ENCODE measurements at places on chromosomes 2 and 18.

GRCh38 chr18:9874728-9875127, 11.0 kb upstream of the TXNDC2 start:
- no peak for DNase-seq

DNA sequence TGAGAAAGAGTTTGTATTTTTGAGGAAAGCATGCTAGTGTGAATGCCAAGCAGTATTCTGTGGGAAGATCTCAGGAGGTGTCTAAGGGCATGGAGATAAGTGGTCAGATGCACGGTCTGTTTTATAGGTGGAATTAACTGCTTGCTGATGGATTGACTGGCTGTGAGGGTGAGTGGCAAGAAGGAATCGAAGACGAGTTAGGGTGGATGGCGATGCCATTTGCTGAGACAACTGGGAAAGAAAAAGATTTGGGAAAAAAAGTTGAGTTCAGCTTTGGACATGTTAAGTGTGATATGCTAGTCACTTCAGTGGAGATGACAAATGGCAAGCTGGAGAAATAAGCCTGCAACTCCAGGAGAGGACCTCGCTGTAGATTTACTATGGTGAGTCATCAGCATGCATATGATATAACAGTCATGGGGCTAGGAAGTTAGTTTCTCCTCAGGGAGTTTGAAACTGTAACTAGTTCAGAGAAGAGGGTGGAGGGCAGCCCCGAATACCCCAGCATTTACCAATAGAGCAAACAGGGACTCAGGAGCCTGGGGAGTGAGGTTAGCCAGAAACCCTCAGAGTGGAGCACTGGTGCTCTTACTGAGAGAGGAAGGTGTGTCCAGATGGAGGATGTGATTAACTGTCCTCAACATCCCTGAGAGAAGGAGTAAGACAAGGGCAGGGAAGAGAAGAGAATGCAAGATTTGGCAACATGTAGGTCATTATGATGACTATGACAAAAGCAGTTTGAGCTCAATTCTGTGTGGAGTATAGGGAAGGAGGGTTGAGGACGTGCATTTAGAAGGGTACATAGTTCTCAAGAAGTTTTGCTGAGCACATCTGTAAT, 2.0 kb upstream of the HK2 start:
- no peak for DNase-seq

DNA sequence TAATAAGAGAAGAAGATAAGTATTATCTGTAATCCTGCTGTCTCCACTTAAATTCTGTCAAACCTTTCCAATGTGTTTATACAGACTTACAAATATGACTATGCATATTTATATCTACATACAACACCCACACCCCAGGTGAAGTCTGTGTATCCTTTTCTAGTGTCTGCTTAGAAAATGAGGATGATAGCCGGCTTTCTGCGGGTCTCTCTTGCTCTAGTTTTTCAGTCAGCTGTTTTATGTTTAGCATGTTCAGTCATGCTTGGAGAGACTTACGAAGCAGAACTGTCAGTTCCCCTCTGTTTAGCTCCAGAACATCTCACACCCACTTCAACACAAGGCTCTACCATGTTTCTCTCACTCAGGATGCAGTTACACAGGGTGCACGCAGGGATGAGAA, 137.3 kb upstream of the NFATC1 start:
- DNase-seq, result no peak

DNA sequence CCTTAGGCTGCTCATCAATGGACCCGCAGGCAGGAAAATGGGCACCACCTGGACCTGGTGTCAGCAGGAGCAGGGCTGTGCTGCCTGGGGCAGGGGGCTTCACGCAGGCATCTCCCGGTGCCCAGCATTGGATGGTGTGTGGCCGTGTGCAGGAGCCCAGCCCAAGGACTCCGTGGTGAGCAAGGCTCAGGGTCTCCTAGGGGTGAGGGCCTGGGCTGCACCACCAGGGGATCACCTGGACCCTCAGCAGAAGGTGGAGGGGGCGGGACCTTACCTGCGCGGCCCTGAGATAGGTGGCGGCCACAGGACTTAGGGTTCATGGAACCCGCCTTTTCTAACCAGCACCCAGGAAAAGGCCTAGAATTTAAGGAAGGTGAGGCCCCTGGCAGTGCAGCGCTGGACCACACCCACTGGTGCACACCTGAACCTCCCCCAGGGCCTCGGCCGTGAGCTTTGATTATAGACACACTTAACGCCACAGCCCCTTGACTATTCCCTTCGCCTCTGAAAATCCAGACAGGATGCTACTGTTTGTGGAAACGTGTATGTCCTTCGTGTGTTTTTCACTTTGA, 89.0 kb downstream of the TMEM18 start:
- no peak for DNase-seq

- no peak for DNase-seq
Observed at GRCh38 chr2:164734196-164734595, 107.4 kb downstream of the COBLL1 start.

GRCh38 chr2:25313711-25314513, 27.8 kb downstream of the DNMT3A start:
- DNase-seq, result peak; percentile 39

DNA sequence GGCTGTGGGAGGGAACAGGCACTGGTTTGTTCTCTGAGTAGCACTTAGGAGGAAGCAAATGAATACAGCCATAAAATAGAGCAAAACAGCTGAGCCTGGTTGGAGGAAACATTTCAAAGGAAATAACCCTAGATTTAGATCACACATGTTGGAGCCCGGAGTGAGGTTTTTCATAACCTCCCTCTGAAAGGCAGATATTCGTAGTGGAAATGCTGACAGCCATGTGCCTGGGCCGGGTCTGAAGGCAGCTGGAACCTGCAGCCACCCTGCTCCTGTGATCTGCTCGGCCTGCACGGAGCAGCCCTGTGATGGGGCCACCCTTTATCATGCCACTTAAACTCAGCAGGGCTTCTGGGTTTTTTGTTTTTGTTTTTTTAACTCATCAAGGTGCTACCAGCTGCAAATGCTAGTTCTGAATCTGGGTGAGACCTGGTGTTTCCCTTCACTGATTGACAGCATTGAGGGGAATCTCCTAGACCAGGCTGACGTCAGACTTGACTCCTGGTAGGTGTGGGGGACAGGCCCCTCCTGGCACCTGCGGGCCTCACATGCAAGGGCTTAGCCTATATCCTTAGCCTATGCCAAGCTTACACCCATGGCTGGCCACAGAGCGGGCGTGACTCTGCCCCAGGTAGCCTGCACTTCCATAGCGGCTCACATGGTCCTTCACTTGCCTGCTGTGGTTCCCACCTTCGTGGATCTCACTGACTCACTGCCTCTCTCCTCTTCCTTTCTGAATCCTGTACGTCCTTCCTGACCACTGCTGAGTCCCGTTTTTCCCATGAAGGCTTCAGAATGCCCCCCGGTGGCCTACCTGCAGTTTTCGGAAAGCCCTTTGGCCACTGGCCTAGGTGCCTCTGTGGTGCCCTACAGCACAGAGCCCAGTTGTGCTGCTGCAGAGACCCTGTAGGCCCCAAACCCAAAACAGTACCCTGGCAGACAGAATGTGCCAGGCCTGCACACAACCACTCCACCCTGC, 217.3 kb downstream of the SEPTIN10 start:
- no peak for DNase-seq

DNA sequence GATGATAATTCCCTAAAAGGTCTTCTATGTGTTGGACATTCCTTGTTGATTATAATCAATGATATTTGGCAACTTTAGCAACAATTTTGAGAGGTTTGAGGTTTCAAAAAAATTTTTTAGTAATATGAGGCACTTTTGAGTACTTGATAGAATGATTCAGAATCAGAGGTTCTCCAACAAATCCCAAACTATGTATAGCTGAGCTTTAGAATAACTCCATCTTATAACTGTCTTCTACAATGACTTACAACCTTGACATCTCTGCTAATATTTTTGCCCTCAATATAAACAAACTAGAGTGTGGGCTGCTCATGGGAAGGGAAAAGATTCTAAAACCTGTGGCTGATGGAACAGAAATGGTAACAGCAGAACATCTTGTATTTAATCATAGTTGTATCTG, 21.5 kb upstream of the SERPINB7 start:
- no peak for DNase-seq

DNA sequence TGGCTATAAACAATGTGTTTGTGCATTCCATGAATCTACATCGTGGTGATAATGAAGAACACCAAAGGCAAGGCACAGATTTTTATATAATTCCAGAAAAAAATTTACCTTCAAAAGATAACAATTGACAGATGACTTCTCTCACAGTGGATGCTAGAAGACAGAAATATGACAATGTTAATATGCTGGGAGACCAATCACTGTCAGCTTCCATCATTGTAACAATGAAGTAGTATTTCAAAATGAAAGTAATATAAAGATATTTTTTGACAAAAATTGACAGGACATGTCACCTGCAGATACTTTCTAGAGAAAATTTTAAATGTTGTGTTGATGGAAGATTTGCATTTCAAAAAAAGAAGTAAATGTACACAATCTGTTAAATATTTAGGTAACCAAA, 1925.9 kb upstream of the LRRTM1 start:
- no peak for DNase-seq

DNA sequence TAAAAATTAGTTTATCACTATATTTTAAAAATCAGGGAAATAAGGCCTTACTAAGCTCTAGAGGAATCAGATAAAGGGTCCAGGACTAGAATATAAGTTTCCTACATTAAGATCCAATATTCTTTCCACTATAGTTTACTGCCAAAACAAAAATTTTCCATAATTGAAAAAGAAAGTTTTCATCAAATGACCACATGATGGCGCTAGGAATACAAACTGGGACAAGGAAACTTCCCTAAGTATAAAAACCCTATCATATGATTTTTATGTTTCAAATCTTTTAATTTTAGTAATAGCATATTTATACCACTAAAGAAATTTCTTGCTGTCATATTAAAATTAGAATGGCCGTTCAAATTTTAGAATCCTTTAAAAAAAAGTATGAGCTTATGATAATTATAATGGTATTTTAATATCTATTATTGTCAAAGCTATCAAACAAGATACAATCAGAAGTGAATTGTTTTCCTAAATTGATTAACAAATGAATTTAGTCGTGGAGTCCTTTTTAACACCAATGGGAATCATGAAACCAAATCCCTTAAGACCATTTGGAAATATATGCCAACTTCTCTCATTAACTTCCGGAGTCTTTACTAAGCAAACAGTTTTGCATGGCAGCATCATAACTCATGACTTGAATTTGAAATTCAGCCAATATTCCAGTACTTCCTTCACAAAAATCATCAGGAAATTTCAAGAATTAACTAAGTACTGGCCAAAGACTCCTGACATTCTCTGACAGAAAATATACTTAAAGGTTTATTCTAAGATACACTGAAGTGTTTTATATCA, 70.3 kb downstream of the SCN1A start:
- DNase-seq, result no peak

All from activated CD4-positive, alpha-beta T cell treated with anti-CD3 and anti-CD28 coated beads, Interleukin-2, amount 50 U/mL, for 48 hours (primary cell).